CD4-positive, alpha-beta T cell treated with Interleukin-2 at 100 ng/mL for 4 hours (primary cell): ENCODE measurements at places on chromosomes 2 and 18.

DNA sequence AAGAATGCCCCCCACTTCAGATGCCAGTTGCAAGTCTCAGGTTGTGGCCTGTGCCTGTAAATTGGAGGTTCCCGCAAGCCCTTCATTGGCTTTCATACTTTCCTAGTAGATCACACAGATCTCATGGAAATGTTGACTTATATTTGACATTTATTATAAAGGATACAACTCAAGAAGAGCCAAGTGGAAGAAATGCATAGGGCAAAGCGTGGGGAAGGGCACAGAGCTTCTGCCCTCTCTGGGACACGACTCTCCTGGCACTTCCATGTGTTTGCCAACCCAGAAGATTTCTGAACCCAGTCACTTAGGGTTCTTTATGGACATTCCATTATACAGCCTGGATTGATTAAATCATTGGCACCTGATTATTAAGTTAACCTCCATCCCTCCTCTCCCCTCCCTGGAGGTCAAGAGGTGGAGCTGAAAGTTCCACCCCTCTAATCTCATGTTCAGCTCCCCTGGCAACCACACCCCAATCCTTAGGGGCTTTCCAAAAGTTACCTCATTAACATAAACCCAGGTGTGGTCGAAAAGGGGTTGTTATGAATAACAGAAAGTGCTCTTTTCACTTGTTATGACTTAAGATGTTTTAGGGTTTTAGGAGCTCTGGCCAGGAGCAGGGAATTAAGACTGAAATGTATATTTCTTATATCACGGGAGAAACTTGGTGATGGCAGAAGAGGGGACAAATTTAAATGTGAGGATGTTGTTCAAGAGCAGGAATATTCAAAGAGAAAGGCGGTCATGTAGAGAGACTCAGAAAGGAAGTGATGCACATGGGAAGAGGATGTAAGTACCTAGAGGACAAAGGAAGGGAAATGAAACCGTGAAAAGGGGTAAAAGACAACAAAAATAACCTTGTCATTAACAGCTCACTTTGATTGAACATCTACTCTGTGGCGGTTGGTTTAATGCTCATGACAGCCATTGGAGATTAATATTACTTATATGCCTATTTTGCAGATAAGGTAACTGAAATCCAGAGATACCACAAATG lies 31.8 kb downstream of the SP100 start:
- DNase-seq, result peak; percentile 49

DNA sequence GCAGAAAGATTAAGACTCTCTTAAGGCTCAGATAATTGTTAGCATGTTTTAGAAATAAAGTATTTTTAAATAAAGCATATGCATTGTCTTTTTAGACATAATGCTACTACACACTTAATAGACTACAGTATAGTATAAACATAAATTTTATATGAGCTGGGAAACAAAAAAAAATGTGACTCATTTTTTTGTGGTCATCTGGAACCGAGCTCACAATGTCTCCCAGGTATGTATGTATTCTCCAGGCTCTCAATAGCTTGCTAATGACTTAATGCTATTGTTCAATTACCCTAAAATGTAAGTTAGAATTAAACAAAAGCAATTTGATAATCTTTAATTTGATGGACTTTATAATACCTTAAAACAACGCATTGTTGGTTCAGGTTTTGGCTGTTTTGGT lies 167.2 kb downstream of the NUP35 start:
- DNase-seq, result no peak

DNA sequence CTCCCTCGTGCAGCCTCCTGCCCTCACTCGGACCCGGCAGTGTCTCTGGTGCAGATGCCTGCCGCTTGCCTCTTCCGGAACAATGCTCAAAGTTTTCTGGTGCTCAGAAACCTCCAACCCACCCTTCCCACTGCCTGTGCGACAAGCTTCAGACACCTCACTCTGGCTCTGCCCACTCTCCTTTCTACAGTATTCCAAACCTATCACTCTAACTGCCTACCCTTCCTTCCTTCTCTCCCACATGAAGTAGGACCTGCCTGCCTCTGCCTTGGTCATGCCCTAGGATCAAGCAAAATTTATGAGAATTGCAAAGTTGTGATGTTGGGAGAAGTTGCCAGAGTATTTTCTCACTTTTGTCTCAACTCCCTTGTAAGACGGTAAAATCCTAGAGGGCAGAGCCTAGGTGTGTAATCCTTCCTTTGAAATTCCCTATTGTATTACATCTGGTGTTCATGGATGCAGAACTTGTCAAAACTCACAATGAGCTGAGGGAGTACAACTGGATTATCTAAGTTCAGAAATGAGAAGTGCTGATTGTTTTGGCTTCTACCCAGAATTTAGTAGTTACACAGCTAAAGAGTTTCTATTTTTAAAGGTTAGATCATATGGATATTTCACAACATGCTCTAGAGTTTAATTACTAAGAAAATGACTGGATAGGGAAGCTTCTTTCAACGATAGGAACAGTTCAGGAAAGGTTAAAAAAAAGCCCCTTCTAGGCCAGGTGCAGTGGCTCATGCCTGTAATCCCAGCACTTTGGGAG lies 7.2 kb downstream of the NPC1 start:
- no peak for DNase-seq

- no peak for DNase-seq
Observed at GRCh38 chr2:174048243-174048642, 83.1 kb upstream of the SP3 start.

DNA sequence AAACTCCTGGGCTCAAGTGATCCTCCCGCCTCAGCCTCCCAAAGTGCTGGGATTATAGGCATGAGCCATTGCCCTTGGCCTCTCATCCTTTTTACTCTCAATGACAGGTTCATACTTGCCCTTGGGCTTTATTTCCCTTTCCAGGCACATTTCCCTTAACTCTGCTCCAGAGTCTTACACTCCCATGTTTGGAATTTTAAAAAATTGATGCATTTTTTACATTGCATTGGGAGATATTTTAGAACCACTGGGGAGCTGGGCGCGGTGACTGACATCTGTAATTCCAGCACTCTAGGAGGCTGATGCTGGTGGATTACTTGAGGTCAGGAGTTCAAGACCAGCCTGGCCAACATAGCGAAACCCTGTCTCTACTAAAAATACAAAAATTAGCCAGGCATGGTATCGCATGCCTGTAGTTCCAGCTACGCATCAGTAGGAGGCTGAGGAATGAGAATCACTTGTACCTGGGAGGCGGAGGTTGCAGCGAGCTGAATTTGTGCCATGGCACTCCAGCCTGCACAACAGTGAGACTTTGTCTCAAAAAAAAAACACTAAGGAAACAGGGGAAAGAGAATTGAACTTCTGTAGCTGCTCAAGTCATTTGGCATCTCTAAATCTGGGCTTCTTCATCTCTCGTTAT lies 18.2 kb downstream of the TGIF1 start:
- no peak for DNase-seq

DNA sequence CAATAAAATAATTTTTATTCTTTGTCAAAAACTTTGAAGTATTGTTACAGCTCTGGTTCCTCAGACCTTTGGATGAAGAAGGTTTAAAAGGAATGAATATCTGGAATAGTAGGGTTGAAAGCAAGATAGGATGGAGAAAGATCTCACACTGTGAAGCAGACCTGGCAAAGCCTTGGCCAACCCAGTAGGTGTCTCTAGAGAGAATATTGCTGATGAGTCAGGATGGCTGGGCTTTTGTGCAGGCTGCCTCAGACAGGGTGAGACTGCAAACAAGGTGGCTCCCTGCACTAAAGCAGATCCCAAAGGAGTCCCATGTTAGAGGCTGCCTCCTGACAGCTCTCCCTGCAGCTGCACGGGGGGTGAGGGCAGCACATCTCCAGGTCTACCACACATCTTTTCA lies 226.0 kb upstream of the ITGA4 start:
- no peak for DNase-seq

- no peak for DNase-seq
Observed at GRCh38 chr18:25231327-25231691, 120.7 kb downstream of the ZNF521 start.

GRCh38 chr2:11659851-11660250 lies 10.1 kb downstream of the NTSR2 start:
- DNase-seq, result no peak

DNA sequence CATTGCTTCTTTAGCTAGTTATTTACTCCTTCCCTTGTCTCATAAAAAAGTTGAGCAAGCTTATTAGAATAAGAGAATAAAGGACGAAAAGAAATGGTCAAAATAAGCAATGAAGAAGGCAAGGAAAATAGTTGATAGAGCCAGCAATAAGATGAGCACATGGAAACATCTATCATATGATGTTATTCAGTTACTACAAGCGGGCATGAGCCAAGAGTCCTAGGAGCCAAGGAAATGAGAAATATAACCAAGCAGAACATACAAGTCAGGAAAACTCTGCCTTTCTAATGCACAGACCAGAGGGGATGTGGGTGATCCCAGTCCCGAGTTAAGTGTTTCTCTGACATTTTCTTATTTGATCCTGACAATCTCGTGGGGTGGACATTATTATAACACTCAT lies 33.9 kb downstream of the INO80C start:
- DNase-seq, result no peak

DNA sequence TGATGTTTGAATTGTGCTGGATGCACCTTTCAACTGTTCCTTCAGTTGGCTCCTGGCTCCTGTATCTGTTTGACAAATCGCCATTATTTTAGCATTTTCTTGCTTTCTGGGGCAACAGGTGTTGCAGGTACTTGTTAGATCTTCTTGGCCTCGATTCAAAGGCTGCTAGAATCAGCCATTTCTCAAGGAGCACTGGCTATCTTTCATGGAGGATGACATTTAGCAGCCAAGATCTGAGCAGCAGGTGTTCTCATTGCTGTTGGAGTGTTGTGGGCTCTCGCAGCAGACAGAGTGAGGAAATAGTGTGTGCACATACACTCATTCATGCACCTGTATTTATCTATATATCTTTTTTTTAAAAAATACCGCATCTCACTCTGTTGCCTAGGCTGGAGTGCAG lies 52.2 kb downstream of the INPP5D start:
- no peak for DNase-seq

DNA sequence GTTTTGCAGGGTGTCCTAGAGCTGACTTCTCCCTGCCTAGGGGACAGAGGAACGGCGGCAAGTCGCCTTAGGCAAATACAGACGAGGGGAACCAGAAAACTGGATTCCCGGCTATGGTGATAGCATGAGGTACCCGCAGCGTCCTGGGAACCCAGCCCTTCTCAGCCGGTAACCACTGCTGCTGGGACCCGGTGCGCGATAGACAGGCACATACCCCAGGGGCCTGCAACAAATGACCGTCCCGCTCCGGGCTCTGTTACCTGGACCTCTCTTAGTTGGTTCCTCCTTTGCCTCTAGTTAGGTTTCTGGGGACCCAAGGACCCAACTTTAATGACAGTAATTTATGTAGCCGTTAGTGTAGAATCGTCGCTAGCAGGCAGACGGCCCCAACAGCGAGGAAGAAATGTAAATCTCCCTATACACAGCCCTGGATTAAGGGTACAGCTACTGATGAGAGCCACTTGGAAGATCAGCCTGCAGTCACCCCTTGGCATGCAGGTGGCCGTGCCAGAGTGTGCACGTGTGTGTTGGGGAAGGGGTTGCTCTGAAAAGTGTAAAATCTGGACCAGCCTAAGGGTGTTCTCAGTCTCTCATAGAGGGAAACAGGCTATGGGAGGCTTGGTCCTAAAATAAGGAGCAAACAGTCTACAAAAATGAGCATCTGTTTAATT lies 819 bp upstream of the SERPINE2 start:
- DNase-seq, result no peak

- no peak for DNase-seq
Observed at GRCh38 chr18:54585743-54586142, 5.3 kb upstream of the DYNAP start.

DNA sequence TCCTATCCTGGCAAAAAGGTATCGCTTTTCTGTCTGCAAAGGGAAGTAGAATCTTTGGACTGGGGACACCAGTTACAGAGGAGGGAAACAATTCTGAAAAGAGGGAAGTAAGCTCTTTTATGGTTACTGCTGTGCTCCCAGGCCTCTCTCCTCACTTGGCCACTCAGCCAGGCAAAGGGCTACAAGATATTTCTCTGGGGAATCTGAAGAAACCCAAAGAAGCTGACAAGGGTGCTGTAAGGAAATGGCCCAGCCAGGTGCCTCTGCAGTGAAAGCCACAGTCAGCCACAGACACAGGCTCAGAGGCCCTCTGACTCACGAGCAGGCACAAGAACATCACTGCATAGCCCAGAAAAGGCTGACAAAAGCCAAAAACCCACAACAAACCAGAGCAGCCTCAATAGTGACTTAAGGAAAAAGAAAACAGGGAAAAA lies 5.8 kb downstream of the HDLBP start:
- DNase-seq, result peak; percentile 80

DNA sequence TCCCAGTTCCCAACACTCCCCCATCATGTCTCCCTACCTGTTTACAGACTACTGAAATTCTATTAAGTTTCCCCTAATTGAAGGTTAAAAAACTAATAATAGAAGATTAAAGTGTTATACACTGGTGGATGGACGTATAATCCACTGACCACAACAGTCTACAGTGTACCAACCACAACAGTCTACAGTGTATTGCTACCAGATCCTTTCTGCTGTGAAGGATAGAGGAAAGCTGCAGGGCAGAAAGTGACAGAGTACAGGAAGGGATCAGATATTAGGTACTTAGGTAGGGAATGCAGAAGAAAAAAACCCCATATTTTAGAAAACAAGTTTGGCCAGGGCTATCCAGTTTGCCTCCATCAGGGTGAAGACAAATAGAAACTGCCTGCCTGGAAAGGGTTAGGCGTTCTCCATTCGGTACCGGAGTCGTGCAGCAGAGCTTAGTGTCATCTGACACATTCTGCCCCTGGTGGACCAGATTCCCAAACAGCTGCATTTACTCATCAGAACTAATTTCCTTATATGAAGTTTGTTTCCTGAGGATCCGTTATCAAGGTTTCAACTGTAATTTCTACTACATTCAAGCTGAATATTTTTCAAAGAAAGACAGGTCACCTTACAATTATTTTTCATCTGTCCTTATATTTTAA lies 49.9 kb downstream of the KLF7 start:
- DNase-seq, result no peak

GRCh38 chr2:215683295-215683694 lies 247.4 kb upstream of the FN1 start:
- DNase-seq, result no peak

GRCh38 chr2:183021613-183022012 lies 16.6 kb downstream of the NCKAP1 start:
- DNase-seq, result no peak

GRCh38 chr2:175755656-175756386 lies 246.2 kb downstream of the LNPK start:
- no peak for DNase-seq
